ENCODE measurements at places on chromosomes 12 and 14.

- DNase-seq: no peak
Observed at GRCh38 chr14:74826574-74826973, 49.4 kb downstream of the PROX2 start.

DNA sequence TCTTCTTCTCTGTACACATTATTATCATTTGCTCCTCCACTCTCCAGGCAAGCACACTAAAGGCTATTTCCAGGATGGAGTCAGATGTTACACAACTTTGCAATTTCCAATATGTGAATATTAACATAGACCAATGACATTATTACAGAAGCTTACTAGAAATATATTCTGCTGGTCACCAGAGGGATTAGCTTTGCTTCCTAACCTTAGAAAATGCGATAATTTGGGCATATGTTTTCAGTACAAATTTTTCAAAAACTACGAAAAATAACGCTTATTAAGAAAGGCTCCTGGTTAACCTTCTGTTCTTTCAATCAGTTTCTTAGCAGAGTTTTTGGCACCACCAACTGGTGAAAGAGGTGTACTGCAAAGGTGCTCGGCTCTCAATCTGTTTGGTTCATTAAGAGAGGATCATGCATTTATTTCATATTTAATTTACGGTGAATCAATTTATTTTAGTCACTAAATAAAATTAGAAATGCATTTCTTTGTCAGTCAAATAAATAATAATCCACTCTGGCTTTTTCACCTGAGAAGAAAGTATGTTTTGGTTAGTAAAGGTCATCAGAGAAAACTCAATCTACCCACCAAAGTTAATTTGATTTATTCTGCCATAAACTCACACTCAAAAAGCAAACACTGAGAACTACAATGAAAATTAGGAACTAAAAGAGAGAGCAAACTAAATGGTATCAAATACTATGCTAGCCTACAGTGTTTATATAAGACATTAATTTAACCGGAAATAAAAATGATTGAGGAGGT is 39.2 kb downstream of the EFCAB11 start:
- peak; percentile 53 for DNase-seq

- DNase-seq: no peak
Observed at GRCh38 chr12:32988982-32989381, 92.4 kb upstream of the PKP2 start.

GRCh38 chr14:97402279-97402678 is 605.1 kb downstream of the VRK1 start:
- no peak for DNase-seq

- DNase-seq: no peak
Observed at GRCh38 chr12:47885012-47885501, 19.7 kb downstream of the VDR start.

DNA sequence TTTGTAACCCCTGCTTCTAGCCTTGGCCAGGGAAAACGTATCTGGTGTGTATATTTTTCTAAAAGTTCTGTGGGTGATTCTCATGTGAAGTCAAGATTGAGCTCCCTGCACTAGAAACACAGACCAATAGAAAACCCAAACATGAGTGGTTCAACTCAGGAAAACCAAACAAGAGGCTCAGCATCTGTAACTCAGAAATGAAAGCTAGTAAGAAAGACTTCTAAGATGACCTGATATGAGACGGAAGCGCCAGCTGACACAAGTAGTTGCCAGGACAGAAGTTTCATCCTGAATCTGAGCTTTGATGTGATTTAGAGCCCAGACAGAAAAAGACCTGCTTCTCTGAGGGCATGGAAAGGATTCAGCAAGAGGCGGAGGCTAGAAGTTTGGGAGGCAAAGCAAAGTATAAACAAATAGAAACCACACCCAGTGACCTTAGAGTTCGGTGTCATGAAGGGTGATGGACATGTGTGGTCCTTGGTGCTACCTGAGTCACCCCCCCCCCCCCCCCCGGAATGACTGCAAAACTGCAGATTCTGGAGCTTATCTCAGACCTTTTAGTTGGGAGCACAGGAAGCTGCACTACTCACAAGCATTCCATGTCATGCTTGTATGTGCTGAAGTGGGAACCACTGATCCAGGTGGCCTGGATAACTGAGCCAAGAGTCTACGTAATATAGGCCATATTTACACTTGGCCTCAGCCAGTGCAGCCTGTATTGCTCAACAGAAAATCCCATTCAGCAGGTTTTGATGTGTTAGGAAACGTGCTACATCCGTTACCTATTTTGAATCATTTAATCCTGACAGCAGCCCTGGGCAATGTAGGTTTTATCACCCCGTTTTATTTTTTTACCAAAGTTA is 191.3 kb downstream of the ANO6 start:
- DNase-seq: no peak

- DNase-seq: no peak
Observed at GRCh38 chr14:73289729-73290128, 52.4 kb downstream of the PAPLN start.

DNA sequence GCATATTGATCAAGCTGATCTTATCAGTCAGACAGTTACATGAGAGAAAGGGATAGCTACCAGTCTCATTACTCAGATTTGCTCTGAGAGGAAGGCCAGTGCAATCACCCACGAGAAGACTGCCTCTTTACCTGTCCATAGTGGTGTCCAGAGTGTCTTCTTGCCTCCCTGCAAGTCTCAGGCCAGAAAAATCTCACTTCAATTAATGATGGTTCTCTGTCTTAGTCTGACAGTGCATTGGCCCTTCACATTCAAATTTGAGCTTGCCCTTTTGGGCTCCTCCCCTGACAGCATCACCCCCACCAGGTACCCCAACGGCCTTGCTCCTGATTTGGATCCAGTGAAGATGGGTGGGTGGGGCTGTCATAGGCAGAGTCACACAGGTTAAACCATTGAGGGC is at the start of gene AICDA:
Gene AICDA (minus strand): TSS at position 231 of the 400 bp plus-strand sequence. CDS start 92 bp downstream, at position 139.
- no peak for DNase-seq

DNA sequence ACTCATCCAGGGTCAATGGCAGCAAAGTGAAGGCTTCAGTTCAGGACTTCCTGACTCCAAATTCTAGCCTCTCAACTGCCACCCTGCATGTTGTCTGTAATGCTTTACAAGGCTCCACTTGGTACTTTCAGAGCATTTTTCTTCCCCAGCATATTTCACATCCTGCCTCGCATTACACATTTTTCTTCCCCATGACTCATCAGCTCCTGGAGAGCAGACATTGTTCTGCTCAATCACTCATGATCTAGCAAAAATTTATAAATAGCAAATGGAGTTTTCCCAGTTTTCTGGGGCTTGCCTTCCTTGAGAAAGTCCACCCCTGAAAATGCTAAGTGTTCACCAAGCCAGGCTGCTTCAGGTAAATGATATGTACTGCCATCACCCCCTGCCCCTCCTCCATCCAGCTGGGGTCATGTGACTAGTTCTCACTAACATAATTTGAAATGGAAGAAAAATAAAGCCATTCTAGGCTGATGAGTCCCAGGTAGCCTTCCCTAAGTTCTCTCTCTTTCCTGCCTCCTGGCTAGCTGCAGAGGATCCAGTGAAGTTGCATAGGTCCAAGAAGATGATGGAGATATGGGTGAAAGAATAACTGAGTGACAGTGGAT is 69.4 kb downstream of the ARMH4 start:
- no peak for DNase-seq

DNA sequence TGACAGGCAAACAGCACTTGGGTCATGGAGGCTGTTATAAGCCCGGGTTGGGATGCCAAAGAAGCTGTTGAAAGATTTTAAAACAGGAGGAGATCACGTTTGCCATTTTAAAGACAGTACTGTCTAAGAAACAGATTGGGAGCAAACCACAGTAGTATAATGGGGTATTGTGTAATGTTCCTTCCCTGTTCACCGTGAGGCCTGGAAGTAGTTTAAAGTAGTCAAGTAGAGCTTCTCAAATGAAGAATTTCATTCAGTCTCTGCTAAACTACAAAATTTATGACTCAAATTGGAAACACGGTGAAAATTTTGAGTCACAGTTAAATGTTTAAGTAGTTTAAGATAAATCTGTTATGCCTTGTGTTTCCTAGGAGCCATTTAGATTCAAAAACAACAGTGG is 35.8 kb downstream of the ATP2A2 start:
- DNase-seq: no peak

DNA sequence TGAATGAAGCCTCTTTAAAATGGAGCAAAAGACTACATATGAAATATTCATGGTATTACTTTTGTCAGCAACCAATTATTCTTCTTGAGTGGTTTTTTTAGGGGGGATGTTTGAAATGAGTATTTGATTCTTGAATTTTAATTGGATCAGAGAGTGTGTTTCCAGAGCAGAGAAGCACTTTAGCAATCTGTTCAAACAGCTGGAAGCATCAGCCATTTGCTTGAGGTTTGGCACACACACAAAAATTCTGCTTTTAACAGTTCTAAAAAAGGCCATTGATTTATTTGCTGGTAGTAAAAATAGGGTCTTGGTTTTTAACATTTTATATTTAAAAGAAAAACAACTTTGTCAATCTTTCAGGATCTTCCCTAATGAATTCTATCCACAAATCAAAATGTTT is 292.7 kb downstream of the LRFN5 start:
- no peak for DNase-seq

- no peak for DNase-seq
Observed at GRCh38 chr14:67735336-67736147, 33.9 kb downstream of the RDH12 start.

GRCh38 chr12:82361461-82361915 is 3.2 kb downstream of the METTL25 start:
- DNase-seq: no peak

- DNase-seq: no peak
Observed at GRCh38 chr14:73467800-73468199, 9.5 kb upstream of the NUMB start.

DNA sequence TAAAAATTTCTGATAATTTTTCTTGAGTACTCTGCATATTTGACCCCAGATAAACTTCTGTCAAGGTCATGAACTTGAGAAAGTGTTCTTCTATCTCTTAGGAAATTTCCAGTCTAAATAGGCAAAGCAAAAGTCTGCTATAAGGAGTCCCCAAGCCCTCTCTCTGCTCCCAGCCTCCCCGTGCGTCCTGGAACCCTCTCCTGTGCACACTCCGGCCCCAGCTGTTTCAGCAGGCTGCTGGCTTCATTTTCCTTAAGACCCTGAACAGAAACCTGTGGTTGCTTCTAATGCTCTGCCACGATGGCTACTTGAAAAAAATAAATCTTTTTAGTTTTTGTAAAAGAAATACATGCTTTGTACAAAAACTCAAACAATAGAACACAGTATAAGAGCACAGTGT is 14.7 kb downstream of the KRT2 start:
- DNase-seq: no peak

DNA sequence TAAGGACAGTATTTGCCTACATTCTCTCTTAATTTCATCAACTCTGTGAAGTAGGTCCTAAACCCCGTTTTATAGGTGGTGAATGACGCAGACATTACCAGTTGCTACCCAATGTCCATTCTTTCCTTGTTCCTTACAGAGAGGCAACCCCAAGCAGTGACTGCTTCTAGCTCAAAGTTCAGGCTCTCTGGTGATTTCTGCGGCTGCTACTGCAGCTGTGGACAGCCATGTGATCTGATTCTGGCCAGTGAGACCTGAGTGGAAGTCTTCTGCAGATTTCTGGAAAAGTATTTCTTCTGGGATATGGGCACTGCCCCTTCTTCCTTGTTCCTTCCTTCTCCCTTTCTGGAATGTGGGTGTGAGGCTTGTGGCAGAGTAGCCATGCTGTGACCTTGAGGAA is 82.9 kb downstream of the ARF6 start:
- no peak for DNase-seq

GRCh38 chr14:78985668-78986381 is 815.7 kb downstream of the NRXN3 start:
- DNase-seq: no peak

- DNase-seq: no peak
Observed at GRCh38 chr14:23094666-23095195, at the start of gene ACIN1. Gene ACIN1, minus strand, starts transcription at chr14:23095136. Its CDS starts 24 bp downstream, at chr14:23095112.

GRCh38 chr14:22539831-22540230 is 49.2 kb downstream of the DAD1 start:
- DNase-seq: no peak

- DNase-seq: no peak
Observed at GRCh38 chr12:58880639-58881038, 39.7 kb downstream of the LRIG3 start.

DNA sequence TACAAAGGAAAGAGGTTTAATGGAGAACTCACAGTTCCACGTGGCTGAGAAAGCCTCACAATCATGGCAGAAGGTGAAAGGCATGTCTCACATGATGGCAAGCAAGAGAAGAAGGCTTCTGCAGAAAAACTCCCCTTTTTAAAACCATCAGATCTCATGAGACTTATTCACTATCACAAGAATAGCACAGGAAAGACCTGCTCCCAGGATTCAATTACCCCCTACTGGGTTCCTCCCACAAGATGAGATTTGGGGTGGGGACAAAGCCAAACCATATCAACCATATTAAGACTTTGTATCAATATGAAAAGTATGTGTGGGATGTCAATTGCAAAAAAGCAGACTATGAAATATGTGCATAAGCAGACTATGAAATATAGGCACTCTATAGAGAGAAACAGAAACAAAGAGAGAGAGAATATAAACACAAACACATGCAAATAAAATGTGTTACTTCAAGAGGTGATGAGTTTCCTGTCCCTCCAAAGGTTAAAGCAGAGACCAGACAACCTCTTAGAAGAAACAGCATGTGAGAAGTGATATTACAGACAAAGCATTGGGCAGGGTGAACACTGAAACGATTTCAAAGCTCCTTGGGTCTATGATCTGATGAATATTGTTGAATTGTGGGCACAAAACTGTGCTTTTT is 151.2 kb upstream of the KRR1 start:
- DNase-seq: no peak

DNA sequence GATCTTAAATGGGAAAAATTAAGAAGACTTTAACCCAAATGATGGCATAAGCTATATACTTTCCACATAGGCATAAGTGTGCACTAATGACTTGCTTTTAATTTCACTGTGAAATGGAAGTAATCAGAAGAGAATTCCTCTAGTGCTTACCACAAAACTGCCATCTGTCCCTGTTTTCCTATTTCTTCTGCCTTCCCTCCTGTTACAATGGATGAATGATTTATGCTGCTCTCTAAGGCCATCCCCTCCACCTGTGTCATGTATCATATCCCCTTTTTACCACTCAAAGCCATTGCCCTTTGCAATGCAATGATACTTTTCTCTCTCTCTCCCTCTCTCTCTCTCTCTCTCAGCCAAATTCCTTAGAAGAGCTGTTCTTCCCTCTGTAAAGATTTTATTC is 109.1 kb downstream of the C12orf50 start:
- DNase-seq: no peak

- DNase-seq: no peak
Observed at GRCh38 chr12:69007855-69008351, 74.9 kb upstream of the CPM start.

All from HEK293T (cell line).